ENCODE measurements at places on chromosomes 5 and 9.

DNA sequence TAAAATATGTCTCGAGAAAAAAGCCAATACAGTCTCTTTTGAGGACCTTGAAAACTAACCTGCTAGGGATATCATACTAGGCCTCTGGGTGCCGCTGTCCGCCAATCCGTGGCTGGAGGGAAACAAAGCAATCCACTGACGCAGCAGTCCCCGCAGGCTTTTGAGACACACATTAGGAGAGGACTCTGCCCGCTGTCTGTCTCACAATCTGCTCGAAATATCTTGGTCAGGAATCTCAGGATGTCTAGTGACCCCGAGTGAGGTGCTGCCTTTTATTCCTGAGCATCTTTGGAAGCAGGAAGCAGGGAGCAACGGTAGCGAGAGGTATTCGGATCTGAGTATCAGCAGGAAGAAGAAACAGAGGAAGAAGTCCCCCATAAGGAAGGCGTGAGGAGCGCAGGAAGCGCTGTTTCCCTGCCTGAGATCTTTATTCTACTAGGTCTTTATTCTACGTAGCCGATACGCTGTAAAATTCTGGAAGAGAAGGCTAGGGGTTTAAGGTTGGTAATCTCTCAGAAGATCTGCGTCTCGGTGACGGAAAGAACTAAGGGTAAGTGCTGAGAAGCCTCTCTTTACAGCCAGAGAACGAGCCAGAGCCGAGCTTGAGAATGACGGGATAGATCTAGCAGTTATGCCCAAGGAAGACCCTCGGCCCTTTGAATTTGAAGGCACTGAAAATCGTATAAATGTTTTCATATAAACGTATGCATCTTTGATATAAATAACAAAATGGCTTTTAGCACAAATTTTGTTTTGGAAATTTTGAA, 4.0 kb upstream of the PCDHGA1 start:
- peaks cover 2% of the 10 kb centered on the region for H3K36me3 ChIP-seq
- H3K4me1 ChIP-seq, result peaks cover 2% of the 10 kb centered on the region
- peak; percentile 82 for DNase-seq
- peaks cover 24% of the 10 kb centered on the region for H3K27me3 ChIP-seq

DNA sequence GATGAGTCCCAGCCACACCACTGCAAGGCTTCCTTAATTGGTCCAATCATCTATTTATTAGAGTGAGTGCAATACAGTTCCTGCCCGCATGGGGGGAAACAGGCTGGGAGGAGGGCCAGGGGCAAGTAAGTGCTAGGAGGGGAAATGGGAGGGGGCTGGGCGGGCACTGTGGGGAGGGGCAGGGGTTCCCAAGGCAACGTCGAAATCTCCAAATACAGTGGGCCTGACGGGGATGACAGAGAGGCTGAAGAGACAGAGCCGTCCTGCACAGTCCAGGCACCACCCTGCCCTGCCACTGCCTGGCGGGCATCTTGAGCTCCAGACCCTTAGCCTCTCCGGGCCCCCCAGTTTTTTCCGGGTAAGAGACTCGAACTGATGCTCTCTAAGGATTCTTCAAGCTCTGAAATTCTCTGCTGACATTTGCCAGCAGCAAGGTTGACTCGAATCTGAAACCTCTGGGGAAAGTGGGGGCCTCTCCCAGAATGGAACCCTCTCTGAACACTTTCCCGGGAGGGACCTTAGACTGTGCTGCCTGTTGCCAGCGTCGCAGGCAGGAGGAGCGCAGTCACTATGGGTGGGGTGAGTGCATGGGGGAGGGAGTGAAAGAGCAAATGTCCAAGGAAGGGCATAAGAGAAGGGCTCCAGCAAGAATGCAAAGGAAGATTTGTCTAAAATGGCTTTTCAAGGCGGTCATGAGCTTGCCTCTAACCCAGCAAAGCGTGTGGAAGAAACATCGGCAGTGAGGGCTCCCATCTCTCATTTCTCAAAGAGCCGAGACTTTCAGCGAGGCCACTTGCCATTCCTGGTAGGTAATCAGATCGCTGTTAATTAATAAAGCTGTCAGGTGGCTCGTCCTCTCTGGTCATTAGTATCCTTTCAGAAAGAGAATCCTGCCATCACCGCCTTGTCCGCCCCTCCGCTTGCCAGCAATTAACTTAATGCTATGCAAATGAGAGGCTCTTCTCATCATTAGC, 99.0 kb downstream of the GTF3C4 start:
- peak overlapping the region; percentile 89 for H3K27ac ChIP-seq
- H3K36me3 ChIP-seq, result no peaks in the 10 kb centered on the region
- peak overlapping the region; percentile 88 for H3K4me3 ChIP-seq
- no peaks in the 10 kb centered on the region for H3K27me3 ChIP-seq
- peaks cover 13% of the 10 kb centered on the region for H3K4me1 ChIP-seq
- peak; percentile 80 for DNase-seq

DNA sequence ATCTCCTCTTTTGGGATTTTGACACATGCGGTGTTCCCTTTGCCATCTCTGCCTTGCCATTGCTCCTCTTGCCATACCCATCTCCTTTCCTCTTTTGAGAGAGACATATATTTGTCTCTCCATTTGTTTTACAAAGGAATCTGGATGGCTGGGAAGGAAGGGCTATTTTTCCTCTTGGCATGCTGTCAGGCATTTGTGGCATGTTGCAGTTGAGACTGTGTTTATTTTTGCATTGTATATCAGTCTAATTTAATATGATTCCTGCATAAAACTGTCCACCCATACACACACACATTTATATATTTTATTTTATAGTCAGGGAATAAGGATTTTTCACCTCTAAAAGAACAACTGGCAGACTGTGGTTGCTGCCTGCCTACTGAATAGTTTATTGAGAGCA, 1105.8 kb upstream of the SEMA6A start:
- no peak overlapping the region for H3K27ac ChIP-seq
- H3K36me3 ChIP-seq, result no peaks in the 10 kb centered on the region
- H3K4me1 ChIP-seq, result no peaks in the 10 kb centered on the region
- H3K27me3 ChIP-seq, result no peaks in the 10 kb centered on the region

DNA sequence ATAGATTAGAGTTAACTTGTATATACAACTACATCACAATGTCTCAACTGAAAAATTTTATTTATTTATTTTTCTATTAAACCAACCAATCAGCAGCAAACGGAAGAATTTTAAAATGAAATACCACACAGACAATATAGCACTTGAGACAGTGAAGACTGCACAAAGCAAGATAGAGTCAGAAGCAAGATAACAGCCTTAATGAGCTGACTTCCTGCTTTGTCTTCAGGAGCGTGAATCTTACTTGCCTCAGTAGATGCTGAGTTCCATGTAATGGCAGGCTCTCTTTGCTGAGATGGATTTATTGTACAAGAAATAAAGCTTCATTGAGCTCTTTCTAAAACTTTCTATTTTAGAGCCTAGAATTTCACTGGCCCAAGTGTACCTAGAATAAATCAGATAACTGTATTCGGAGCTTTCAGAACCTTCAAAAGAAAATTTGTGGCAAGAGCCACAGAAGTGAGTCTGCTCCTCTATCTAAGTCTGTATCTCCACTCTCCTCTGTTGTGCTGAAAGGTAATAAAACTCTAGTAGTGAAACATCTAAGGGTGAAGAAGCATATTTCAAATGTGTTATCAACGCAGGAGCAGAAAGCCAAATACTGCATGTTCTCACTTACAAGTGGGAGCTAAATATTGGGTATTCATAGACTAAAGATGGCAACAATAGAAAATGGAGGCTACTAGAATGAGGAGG, 83.3 kb upstream of the ANKRD55 start:
- H3K36me3 ChIP-seq, result no peaks in the 10 kb centered on the region
- H3K27ac ChIP-seq, result no peak overlapping the region
- no peak overlapping the region for H3K4me3 ChIP-seq
- H3K27me3 ChIP-seq, result no peaks in the 10 kb centered on the region
- DNase-seq, result no peak
- H3K4me1 ChIP-seq, result peaks cover 38% of the 10 kb centered on the region

DNA sequence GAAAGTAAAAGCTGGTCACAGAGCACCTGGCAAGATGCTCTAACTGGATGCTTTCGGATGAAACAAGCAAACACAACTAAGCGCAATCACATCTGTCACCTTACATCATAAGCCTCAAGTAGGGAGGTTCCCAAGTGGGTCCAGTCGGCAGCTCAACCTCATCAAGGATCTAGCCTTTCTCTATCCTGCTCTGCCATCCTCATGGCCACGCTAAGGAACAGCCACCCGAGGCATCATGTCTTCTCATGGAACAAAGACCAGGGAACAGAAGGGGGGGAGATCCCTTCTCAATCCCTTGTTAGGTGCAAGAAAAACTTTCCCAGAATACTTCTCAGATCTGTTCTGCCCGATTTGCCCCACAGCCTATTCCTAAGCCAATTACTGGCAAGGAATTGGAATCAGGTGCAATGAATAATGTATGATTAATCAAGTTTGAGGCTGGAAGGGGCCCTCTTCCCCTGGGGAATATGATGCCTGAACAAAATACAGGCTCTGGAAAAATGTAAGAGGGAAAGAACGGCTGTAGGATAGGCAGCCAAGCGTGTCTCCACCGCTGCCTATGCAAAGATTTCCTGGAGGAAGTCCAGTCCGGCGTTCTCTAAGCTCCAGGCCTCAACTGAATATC, 1.3 kb upstream of the HABP4 start:
- H3K27me3 ChIP-seq, result peaks cover 4% of the 10 kb centered on the region
- peaks cover 26% of the 10 kb centered on the region for H3K4me1 ChIP-seq
- H3K4me3 ChIP-seq, result no peak overlapping the region
- DNase-seq, result no peak
- no peaks in the 10 kb centered on the region for H3K36me3 ChIP-seq

DNA sequence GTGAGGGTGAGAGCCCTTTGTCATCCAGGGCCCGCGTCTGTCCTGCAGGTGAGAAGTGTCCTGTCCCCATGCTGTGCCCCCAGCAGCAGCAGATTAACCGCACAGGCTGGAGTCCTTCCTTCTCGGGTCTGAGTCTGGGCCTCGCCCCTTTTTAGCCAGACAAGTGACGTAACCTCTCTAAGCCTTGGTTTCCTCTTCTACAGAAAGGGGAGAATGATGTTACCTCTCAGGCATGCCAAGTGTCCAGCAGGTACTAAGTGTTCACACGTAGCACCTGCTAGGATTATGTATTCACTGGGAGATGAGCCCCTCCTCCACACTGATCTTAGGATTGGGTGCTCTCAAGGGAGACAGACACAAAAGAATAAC, 6.9 kb downstream of the NEURL1B start:
- H3K4me1 ChIP-seq, result no peaks in the 10 kb centered on the region
- DNase-seq, result no peak
- no peaks in the 10 kb centered on the region for H3K36me3 ChIP-seq
- H3K4me3 ChIP-seq, result no peak overlapping the region
- no peak overlapping the region for H3K27ac ChIP-seq

GRCh38 chr9:117233016-117233415, 181.8 kb downstream of the ASTN2 start:
- H3K36me3 ChIP-seq, result no peaks in the 10 kb centered on the region
- no peak overlapping the region for H3K27ac ChIP-seq
- H3K27me3 ChIP-seq, result no peaks in the 10 kb centered on the region
- H3K4me3 ChIP-seq, result no peak overlapping the region
- no peaks in the 10 kb centered on the region for H3K4me1 ChIP-seq
